ENCODE measurements at places on chromosomes 6 and 20. TPM values are rescaled to one million over a fixed set of nuclear protein-coding genes. Genes with fewer than 3 reads are reported as not detected.

The NMBR gene
- not detected for total RNA-seq

The SGK2 gene
- total RNA-seq: 9.9 TPM

DNA sequence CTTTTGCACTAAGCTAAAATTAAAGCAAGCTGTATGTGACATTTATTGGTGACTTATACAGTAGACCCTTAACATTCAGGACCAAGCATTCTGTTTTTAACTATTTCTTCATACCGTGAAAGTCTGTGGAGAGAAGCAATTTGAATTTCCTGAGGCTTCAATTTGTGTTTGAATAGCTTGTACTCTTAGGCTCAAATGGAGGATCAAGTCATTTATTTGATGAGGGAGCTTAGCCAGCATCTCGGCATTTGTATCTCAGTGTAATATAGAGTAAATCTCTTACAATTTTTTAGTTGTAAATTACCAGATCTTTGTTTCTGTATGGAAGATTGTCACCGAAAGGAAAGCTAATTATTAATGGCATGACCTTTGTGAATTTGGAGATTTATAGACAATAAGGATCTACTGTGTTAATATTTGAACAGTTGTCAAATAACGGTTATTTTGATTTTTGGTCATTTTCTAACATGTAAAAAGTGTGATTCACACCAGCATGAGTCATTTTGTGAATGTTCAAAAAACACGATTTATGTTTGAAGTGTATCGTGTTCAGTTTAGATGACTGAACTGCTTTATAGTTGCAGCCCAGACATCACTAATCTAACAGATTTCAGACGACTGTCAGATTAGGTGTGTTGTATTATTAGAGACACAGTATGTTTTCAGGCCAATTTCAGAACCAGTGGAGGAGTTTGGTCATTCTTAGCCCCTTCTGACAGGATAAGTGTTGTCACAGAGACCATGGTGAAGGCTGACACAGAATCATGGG, 332.9 kb downstream of the CDKAL1 start:
- no peaks in the 10 kb centered on the region for H3K27me3 ChIP-seq
- H3K4me1 ChIP-seq: peaks cover 27% of the 10 kb centered on the region
- no peaks in the 10 kb centered on the region for H3K36me3 ChIP-seq
- no peak overlapping the region for H3K4me3 ChIP-seq
- H3K27ac ChIP-seq: peak overlapping the region; percentile 53

DNA sequence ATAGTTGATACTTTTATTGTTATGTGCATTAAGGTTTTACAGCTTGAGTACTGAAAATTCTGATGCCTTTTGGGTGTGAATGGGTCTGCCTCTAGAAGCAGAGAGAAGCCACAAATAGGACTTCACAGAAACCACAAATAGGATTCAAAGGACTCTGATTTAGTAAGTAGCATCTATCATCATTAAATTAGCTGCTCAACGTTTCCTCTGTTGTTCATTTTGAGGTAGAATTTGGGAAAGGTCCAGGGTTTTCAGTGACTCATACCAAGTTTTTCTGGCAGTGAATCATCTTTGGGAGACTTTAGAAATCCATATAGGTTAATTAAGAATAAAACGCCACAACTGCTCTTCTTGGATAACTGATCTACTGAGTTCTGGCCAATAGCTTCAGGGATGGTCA, 105.1 kb downstream of the PHF3 start:
- peaks cover 5% of the 10 kb centered on the region for H3K27me3 ChIP-seq
- peaks cover 2% of the 10 kb centered on the region for H3K36me3 ChIP-seq
- H3K4me1 ChIP-seq: no peaks in the 10 kb centered on the region
- no peak overlapping the region for H3K27ac ChIP-seq
- no peak for DNase-seq

- no peaks in the 10 kb centered on the region for H3K4me1 ChIP-seq
- DNase-seq: no peak
- H3K36me3 ChIP-seq: peaks cover 22% of the 10 kb centered on the region
- no peaks in the 10 kb centered on the region for H3K27me3 ChIP-seq
Observed at GRCh38 chr6:116596815-116597214, 19.5 kb upstream of the RSPH4A start.

GRCh38 chr6:138455746-138456400, 43.4 kb downstream of the NHSL1 start:
- H3K4me1 ChIP-seq: peaks cover 14% of the 10 kb centered on the region
- no peaks in the 10 kb centered on the region for H3K27me3 ChIP-seq

DNA sequence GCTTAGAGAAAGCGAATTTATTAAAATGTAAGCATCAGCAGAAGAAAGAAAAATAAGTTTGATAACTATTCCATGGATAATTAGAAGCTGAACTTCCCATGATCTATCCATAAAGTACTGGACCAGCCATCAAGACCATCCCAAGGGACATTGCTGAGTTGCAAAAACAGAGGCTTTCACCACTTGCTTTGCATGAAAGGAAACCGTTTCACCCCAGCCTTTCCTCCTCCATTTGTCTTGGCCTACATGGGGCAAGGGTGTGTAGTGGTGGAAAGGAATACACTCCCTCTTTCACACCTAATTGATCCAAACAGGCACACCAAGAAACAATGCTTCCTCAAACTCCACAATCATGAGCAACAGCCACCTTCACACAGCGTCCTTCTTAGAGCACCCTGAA, 10.4 kb downstream of the HIVEP2 start:
- H3K36me3 ChIP-seq: no peaks in the 10 kb centered on the region
- H3K27ac ChIP-seq: no peak overlapping the region
- no peaks in the 10 kb centered on the region for H3K4me1 ChIP-seq
- H3K27me3 ChIP-seq: no peaks in the 10 kb centered on the region

GRCh38 chr6:39296745-39297640, 17.2 kb downstream of the KCNK17 start:
- no peak overlapping the region for H3K27ac ChIP-seq
- peaks cover 34% of the 10 kb centered on the region for H3K27me3 ChIP-seq

DNA sequence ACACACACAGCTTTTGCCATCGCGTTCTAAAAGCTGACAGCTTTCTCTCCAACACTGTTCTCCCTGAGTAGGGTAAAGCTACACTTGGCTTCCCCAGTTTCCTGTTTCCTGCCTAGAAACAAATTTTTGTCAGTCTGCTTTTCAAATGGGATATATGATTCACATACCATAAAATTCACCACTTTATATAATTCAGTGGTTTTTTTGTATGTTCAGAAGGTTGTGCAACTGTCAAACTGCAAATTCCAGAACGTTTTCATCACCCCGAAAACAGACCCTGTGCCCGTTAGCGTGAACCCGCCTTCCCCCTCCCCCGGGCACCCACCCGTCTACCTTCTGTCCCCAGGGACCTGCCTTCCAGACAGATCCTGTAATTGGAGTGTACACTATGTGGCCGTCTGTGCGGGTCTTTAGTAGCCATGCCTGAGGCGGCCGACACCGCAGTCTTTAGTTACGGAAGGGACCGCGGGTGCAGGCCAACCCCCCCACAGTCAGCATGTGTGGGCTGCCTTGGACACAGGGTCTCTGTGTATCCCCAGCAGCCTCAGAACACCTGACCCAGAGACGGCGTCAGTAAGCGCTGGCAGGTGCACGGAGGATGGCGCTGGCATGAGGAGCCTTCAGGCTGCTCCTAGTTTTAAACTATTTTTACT, 16.6 kb downstream of the HRH3 start:
- peaks cover 27% of the 10 kb centered on the region for H3K36me3 ChIP-seq
- peaks cover under 1% of the 10 kb centered on the region for H3K27me3 ChIP-seq
- no peaks in the 10 kb centered on the region for H3K4me1 ChIP-seq
- H3K4me3 ChIP-seq: no peak overlapping the region

- H3K4me3 ChIP-seq: no peak overlapping the region
- H3K27me3 ChIP-seq: no peaks in the 10 kb centered on the region
- H3K4me1 ChIP-seq: peaks cover 33% of the 10 kb centered on the region
- H3K36me3 ChIP-seq: no peaks in the 10 kb centered on the region
Observed at GRCh38 chr6:11806561-11807317, 28.1 kb upstream of the ADTRP start.

DNA sequence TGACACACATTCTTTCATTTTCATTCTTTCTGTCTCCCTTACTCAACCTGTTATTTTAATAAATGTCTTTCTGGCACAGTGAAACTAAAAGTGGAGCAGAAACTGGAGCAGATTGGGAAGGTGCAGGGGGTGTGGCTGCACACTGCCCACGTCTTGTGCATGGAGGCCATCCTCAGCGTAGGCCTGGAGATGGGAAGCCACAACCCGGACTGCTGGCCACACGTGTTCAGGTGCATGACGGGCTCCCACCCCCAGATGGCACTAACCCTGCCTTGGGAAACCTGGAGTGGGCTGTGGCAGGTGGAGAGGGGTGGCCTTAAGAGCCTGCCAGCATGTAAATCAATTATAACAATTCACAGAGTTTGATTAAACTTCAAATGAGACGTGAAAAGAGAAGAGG, 71.4 kb upstream of the PBOV1 start:
- no peak overlapping the region for H3K27ac ChIP-seq
- H3K4me3 ChIP-seq: no peak overlapping the region
- no peaks in the 10 kb centered on the region for H3K27me3 ChIP-seq
- peaks cover 5% of the 10 kb centered on the region for H3K4me1 ChIP-seq
- peaks cover 3% of the 10 kb centered on the region for H3K36me3 ChIP-seq

DNA sequence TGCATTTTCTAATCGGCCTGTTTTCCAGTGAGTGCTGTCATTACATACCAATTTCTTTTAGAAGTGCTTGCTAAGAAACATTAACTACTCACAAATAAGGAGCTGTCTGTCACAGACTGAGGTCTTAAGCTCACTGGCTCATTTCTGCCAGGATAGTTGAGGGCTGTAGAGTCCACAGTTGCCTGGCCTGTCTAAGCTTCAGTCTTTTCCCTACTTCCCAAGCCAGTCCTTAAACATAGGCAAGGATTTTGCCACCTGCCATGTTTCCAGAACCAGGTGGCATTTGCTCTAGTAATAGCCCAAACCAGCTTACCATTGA, 84.7 kb downstream of the LINC00237 start:
- peaks cover 12% of the 10 kb centered on the region for H3K4me1 ChIP-seq
- no peaks in the 10 kb centered on the region for H3K36me3 ChIP-seq
- H3K27ac ChIP-seq: no peak overlapping the region
- H3K27me3 ChIP-seq: peaks cover 21% of the 10 kb centered on the region
- no peak overlapping the region for H3K4me3 ChIP-seq
